ENCODE measurements at places on chromosomes 3 and 15.

- DNase-seq: no peak
Observed at GRCh38 chr15:72445426-72445825, 28.7 kb upstream of the ARIH1 start.

DNA sequence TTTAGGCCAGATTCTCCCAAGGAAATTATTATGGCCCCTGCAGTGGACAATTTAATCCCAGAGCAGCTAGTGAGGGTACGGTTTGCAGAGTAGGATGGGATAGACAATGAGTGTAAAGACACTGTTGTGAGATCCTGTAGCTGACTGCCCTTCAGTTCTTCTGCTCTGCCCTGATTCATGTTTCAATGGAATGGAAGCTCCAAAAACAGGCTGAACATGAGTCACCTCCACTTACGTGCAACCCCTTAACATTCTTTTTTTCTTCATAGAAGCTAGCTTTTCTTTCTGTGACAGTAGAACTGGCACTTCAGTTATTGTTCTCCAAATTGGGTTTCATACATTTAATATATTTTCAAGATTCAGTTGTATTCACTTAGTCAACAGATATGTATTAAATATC is 32.1 kb downstream of the CLDN18 start:
- DNase-seq: no peak

DNA sequence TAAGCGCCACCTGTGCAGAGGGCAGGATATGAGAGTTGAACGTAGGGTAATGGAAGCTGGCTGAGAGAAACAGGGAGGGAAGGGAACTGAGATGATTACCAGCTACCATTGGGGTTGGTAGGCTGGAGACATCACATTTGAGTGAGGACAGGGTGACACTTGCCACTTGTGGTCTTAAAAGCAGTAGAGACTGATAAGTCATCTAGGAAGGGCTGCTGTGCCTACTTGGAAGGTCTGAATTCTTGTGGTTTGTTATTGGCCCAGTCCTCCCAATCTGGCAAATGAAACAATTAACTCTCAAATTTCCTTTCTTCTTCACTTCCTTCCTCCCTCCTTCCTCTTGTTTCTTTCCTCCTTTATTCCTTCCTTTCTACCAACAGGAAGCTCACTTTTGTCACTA is 46.8 kb downstream of the COL6A5 start:
- no peak for DNase-seq

DNA sequence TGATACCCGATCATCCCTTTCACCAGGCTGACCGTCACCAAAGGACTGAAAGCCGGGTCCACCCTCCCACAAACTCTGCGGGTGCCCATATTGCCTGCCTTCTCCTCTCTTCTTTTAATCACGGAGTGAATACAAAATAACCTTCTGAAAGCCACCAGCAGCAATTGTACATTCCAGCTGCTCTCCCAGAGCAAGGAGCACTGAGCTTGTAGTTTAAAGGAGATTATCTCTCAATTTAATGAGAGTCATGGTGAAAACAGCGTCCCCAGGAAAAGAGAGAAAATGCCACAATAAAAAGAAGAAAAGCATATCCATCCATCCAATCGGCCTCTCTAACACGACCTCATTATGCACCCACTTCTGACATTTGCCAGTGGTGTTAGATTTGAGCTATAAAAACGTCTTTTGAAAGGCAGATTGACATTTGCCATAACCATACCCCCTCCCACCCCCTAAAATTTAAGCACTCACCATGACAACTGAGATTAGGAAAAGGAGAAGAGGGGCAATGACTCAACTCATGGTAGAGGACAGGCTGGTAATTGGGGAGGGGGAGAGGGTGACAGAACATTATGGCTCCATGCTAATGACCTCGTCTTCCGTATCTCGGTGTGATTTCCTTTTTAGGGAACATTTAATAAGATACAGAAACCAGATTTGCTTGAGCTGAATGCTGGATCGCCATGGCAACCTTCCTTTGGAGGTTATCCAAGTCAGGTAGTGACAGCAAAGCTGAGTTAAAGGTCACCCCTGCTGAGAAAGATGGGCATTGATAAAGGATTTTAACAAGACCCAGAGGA is 106.2 kb downstream of the ST8SIA2 start:
- DNase-seq: no peak

- DNase-seq: peak; percentile 48
Observed at GRCh38 chr15:76150513-76150912, 90.7 kb downstream of the TMEM266 start.

DNA sequence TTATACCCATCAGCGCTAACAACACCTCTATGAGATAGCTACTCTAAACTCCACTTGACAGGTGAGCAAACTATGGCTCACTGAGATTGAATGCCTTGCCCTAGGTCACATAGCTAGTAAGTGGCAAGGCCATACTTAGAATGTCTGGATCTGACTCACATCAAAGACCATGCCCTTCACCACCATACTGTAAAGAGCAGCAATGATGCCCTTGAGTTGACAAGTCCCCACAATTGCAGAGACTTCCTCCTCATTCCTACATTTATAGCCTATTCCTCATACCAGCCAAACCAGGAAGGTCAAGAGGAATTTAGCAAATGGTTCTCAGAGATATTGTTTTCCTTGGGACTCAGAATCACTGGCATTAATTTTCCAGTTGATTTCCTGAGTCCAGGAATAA is 157.8 kb upstream of the SNTN start:
- no peak for DNase-seq

- DNase-seq: no peak
Observed at GRCh38 chr15:100334905-100335304, 6.9 kb downstream of the ADAMTS17 start.

- peak; percentile 59 for DNase-seq
Observed at GRCh38 chr3:100260081-100260684, 609 bp upstream of the TBC1D23 start.

- no peak for DNase-seq
Observed at GRCh38 chr3:138761002-138761401, 73.7 kb downstream of the PIK3CB start.

DNA sequence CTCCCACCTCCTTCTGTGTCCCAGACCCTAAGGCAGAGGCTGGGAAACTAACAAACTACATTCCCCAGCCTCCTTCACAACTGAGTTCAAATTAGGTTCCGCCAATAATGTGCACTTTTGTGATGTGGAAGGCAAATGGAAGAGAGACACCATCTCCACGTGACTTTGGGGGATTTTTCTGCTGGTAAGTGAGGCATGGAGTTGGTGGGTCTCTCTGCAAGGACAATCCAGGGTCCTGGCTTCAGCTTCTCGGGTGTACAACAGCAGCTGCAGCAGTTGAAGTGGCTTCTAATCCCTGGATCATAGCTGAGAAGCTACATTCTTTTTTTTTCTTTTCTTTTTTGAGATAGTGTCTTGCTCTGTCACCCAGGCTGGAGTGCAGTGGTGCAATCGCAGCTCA is 58.9 kb upstream of the GATA2 start:
- DNase-seq: no peak

GRCh38 chr15:90038632-90039095 is 37.5 kb downstream of the ZNF710 start:
- DNase-seq: no peak

DNA sequence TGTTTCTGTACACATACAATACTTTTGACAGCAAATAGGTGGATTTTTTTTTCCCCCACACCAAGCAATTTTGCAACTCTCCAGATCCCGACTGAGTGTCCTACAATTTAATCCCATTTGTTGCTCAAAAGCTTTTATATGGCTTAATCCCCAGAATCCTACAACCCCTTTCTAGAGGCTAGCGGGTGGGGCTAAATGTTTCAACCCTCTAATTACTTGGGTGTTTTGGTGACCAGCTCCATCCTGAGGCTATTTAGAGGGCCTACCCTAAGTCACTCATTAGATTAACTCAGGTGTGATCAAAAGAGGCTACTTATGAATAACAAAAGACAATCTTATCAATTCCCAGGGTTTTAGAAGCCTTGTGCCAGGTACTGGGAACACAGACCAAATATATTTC is 21.0 kb upstream of the FBXL2 start:
- no peak for DNase-seq

DNA sequence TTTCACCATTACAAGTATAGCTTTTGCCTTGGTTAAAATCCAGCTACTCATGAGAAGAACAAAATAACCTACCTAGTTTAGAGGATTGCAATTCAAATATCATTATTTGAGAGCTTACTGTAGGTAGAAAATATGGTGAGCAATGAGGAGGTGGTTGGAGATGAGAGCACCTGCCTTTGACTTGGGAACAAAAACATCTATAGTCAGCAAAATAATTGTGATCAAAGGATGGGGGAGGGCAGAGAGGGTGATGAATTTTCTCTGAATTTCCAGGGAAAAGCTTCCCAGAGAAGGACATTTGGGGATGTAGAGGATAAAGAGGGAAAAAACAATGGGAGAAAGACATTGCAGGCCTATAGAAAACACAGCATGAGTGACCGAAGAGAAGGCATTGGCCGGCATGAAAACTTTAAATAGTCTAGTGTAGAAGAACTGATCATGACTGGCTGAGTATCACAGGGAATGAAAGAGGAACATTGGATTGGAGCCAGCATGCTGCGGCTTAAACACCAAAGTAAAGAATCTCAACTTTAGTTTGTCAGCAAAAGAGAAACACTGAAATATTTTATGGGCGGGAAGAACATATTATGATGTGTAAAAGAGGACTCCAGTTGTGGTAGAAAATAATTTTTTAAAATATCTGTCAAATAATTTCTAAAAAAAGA is 581.3 kb downstream of the UNC13C start:
- no peak for DNase-seq

- no peak for DNase-seq
Observed at GRCh38 chr15:42582569-42583375, 7.4 kb downstream of the STARD9 start.

GRCh38 chr3:178129109-178129508 is 407.1 kb upstream of the KCNMB2 start:
- no peak for DNase-seq

DNA sequence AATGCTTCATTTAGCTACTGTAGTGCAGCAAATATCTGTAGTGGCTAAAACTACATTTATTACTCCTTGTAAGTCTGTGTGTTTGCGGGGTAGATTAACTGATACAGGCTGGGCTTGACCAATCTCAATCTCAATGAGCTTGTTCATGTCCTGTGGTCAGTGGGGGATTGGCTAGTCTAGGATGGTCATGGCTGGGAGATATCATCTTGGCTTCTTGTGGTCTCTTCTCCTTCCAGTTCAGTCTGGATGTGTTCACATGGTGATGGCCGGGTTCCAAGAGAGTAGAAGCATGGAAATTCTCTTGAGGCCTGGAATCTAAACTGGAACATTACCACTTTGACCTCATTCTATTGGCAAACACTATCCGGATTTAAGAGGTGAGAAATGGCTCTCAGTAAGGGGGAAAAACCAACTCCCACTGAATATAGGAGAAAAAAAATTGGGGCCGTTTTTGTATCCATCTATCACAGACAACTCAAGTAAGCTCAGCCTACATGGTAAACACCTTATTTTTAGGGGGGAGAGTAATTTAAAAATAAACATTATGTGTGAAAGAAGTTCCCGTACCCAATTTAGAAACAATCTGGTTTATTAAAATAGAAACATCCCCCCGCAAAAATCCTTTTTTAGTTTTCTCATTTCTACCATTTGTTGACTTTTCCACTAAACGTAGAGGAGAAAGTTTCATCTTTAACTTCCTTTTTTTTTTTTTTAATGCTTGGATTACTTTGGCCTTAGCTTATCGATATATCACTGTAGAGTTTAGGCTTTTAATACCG is 284.9 kb upstream of the TBC1D5 start:
- DNase-seq: no peak

DNA sequence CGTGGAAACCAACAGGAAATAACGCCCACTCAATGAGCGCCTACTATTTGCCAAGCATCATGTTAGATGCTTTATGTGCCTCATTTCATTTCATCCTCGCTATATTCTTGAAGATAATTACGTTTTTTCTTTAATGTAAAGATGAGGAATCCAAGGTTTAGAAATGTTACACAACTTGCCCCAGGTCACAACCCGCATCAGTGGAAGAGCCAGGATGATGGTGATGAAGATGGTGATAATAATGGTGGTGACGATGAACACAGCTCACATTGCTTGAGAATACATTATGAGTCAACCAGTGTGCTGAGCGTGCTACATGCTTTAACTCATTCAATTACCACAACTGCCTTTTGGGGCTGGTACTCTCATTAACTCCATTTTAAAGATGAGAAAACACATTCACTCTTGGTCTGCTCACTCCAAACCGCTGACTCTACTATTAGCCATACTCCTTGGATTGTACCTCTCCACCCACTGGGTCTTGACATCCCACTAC is 21.5 kb upstream of the MYO1E start:
- no peak for DNase-seq

GRCh38 chr3:119352863-119353527 is 58.8 kb downstream of the ARHGAP31 start:
- DNase-seq: peak; percentile 49

DNA sequence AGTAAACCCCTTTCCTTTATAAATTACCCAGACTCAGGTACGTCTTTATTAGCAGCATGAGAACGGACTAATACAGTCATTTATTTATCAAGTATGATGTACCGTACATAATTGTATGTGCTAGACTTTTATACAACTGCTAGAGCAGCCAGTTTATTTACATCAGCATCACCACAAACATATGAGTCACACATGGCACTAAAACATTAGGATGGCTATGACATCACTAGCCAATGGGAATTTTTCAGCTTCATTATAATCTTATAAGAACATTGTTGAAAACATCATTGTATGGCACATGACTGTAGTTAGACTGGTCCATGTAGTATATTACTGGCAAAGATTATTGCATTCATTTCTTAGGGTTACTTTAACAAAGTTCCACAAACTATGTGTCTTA is 121.7 kb downstream of the ZMAT3 start:
- no peak for DNase-seq

DNA sequence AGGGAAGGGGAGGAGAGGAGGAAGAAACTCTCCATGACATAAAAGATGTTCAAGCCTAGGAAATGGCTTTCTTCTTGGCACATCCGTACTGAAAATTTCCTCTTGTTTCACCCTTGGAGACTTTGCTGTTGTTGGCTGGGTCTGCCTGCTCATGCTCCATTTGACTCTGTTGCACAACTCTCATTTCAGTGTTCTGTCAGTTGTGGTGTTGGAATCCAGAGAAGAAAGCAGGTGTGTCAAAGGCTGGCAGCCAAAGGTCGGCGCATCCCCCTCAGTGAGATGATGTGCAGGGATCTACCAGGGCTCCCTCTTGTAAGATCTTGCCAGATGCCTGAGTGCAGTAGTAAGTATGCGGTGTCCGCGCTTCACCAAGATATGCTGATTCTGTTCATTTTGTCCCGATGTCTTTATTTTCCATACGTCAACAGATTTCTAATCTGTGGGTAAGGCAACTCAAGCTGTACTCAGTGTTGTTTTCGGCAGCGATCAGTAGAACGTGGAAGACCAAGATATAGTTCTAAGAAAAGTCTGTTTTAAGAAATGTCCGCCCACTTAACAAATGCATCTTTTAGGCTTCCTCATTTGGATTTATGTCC is 265.2 kb upstream of the GOLGA6L4 start:
- no peak for DNase-seq

- no peak for DNase-seq
Observed at GRCh38 chr15:47304656-47305055, 412.6 kb upstream of the SEMA6D start.

- DNase-seq: no peak
Observed at GRCh38 chr3:113507501-113508067, 7.4 kb downstream of the SPICE1 start.

All from inflammatory macrophage treated with lipopolysaccharide for 1 hour (primary cell).